ENCODE measurements at places on chromosomes 2 and 18.

DNA sequence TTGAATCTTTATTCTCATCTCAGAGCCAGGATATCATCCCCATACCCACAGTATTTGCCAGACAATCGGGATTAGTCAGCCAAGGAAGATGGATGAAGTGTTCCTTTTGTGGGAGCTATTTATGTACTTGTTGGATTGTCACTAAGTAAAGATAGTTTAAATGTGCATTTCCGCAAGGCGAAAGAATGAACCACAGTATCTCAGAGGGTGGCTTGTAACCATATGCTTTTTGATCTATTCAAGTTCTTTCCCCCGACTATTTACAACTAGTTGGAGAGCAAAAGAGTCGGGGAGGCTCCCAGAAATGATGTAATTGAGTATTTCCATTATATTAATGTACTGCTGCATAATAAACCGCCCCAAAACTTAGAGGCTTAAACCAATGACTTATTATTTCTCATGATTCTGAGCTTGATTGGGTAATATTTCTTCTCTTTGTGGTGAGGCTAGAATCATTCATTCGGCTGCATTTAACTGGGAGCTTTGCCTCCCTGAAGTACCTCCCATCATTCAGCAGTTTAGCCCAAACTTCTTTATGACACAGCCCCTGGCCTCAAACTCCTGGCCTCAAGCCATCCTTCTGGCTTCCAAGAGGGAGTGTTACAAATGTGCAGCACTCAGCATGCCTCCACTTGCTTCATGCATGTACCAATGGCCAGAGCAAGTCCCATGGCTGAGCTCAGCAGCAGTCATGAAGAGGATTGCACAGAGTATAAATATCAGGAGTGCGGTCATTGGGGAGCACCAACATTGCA is 423.7 kb downstream of the METTL4 start:
- no peak for DNase-seq

GRCh38 chr2:181682795-181683517 is 2.6 kb upstream of the NEUROD1 start:
- no peak for DNase-seq

DNA sequence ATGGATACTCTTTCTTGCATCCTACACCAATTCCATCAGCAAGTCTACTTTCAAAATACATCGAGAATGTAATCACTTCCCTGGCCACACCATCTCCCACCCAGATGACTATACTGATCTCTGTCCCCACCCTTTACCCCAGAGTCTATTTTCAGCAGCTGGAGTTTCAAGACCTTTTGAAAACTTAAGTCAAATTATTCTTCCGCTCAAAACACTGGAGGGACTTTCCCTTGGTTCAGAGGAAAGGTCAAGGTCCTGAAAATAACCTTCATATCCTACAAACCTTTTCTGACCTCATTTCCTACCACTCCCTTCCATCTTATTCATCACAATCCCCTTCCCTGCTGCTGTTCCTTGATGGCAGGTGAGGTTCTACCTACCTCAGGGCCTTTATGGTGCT is 58.8 kb upstream of the LYPD6 start:
- DNase-seq = no peak

DNA sequence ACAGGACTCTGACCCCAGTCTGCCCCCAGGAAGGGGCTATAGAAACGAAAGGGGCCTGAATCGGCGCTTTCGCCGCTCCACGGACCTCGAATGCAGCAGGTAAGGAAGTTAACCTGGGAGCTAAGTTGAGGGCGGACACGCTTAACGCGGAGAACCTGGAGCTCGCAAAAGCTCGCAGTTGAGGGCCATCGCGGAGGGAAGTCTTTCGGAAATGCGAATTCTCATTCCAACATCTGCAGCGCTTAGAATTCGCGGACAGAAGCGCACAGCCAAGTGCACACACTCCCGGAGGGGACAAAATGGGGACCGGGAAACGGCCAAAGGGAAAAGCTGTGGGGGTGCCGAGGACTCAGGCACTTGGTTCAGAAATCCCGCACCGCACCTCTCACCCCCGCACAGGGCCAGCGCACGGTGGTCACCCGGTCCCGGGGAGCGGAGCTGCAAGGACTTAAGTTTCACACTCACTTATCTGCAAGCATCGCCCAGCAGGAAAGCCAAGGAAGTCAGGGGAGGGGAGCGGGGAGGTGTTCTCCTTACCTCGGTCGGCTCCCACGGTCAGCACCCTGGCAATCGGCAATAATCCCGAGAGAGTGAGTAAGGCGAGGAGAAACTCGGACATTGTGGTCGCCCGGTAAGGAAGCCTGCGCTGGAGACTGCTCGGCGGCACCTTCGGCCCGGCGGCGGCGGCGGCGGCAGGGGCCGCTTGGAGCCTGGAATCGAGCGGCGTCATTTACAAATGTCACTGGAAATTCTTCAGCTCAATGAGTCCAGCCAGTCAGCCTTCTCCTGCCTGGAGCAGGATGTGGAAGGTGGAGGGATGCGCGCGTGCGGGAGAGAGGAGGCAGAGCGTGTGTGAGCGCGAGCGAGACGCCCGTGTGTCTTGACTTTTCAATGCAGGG is 456 bp downstream of the LRP1B start:
- DNase-seq = peak; percentile 84

DNA sequence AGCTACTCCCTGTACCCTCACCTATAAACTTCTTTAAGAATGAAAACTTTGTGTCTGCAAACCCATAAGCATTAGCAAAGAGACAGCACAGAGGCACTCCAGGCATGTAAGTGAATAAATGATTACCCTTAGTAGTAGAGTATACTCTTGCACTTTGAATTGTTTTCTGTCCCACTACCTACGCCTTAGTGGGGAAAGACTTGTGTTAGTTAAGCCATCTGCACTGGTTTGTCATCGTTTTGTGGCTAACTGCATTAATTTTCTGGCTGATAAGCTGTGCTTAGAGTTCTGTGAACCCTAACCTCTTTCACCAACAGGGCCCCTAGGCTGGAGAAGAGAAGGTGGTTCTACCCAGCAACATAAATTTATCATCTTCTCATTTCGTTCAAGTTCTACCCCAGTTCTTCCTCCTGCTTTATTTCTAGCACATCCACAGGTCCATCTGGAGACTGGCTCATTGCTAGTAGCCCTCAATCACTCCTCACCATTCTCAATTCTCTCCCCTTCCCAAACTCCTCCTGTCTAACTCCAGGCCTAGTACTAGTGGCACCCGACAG is 710 bp downstream of the LMAN2L start:
- no peak for DNase-seq

DNA sequence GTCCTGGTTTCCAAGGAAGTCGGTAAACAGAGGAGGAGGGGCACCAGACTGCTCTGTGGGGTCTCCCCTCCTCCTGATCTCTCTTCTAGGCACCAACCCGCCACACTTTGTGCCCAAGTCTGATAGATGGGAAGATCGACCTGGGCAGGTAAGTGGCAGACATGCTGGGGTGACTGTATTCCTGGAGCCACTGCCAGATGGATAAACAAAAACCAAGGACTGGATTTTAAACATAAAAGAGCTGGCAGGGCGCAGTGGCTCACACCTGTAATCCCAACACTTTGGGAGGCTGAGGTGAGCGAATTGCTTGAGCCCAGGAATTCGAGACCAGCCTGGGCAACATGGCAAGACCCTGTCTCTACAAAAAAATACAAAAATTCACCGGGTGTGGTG is 181.2 kb downstream of the ANAPC1 start:
- DNase-seq = no peak

DNA sequence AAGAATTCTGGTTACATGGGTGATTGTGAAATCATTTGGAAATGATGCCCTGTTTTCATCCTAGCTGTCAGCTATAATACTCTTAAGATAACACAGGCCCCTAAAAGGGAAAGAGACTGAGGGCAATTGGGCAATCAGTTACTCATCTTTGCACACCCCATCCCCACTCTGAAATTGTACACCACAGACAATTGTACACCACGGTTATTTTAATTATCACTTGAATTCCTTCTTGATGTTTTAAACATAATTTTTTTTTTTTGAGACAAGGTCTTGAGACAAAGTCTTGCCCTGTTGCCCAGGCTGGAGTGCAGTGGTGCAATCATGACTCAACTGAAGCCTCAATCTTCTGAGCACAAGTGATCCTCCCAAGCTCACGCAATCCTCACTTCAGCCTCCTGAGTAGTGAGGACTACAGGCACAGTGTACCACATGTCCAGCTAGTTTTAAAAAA is 862.4 kb upstream of the ACVR2A start:
- DNase-seq = no peak

DNA sequence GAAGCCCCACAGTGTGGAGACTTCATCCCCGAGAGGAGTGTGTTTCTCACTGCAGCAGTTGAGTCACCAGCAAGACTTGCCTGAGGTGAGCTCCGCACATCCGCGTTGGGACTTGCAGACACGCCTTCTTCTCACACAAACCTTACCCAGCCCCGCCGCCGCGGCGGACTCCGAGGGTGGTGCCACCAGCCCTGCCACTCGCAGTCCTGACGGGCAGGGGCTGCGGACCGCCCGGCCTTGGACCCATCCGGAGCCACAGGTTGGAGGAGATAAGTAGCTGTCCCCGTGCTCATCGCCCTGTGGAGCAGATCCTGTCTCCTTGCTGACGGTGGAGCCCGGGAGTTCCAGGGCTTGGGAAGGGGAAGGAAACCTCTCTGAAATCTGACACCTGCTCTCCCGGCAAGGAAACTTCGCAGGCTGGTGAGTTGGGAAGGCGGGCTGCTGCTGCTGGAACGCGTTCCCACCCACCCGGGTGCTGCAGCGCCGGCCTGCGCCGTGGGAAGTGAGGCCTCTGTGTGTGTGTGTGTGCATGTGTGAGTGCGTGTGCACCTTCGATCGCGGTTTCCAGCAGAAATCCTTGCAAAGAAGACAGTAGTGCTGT is at the start of gene RAB27B:
TSS of gene RAB27B (plus strand) at position 197 of the 601 bp plus-strand sequence. CDS start 49,109 bp downstream, outside the sequence.
- DNase-seq = peak; percentile 5

DNA sequence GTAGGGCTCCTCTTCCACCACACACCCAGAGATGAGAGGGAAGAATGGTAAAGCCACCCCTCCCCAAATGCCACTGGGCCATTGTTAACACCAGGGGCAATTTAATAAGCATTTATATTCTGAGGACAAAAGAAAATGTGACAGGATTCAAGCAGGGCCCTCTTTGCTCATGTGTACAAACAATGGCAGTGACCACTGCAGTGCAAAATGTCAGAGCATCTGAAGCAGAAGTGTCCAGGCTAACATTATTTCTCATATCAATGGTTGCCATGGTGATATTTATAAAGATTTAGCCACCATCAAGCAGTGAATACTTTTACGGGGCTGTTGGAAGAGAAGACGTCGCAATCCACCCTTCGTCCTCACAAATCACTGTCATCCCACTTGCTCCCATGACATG is 10.8 kb upstream of the EPB41L3 start:
- DNase-seq = no peak

- DNase-seq = no peak
Measured at GRCh38 chr2:120494446-120494845, 148.5 kb downstream of the INHBB start.

DNA sequence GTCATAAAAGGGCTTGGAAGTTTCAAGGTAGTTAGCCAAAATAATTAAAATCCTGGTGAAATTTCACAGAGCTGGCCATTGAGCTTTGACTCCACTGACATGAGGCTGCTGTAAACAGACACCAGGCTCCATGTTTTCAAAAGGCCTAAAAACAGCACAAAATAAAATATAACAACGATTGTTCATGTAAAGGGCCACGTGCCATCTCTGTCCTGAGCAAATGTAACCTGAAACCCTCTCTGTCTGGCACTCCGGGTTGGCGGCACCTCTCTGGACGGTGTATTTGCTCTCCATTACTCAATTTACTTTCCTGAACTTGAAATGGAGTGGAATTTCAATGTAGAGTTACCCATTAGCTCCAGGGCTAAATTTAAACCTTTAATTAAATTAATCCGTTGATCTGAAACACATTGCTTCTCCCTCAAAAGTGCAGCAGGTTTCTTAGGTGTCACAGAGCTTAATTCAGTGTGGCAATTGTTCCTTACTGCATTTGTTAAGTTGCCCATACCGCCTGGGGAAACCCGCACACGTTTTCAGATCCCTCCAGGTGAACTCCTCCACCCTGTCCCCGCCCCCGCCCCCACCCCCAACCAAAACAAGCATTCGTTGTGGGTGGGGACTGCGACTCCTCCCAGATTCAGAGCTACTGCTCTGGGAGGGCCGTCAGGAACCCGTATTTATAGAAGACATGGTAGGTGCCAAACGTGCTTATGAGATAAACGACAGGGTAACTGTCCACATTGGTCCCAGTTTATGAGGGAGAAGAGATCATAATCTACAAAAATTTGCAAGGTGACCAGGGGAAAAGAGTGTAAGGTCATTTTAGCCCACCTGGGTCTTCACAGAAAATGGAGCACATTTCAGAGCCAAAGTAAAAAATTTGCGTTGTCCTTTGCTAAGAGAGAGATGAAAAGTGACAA is 1.2 kb upstream of the CABLES1 start:
- no peak for DNase-seq

- no peak for DNase-seq
Measured at GRCh38 chr2:25821225-25822056, 56.8 kb downstream of the ASXL2 start.

DNA sequence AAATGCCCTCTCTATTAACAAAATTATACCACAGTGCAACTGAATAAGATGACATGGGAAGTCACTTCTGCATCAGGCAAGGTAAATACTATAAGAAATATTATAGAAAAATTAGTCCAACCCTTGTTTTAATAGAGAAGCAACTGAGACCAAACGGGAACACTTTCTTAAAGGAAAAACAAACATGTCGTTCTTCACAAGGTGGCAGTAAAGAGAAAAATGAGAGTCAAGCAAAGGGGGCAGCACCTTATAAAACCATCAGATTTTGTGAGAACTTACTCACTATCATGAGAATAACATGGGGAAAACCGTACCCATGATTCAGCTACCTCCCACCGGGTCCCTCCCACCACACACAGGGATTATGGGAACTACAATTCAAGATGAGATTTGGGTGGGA is 481.7 kb upstream of the CRIM1 start:
- DNase-seq = no peak

GRCh38 chr18:65380986-65381385 is 369.8 kb upstream of the CDH7 start:
- no peak for DNase-seq

DNA sequence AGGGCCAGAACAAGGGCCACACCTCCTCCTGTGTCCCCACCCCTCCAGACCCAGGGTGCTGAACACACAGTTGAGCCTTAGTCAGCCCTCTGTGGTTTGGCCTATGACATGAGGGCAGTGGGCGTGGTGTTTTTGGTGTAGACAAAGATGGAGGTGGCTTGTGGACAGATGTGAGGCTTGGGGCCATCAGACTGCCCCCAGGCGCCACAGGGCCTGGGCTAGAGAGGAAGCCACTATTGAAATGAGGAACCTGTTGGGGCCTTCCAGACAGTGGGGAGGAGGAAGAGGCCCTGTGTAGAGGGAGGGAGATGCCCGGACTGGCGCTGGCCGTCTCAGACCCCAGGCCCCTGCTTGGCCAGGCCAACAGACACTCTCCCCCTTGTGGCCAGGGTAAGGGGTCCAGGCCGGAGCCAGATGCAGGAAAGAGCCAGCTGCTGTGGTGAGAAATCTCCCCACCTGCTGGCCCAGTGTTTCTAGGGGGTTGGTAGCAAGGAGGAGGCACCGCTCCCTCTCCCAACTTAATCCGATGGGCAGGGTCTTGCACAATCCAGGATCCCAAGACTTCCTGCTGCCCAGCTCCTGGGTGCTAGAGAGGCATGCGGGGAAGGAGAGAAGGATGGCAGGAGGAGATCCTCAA is 53.8 kb downstream of the SMAD7 start:
- DNase-seq = no peak

All from C1 segment of cervical spinal cord (tissue), 14 donors.